ENCODE measurements at places on chromosomes 5 and 9.
A peak's percentile ranks its signal among the peaks of the same experiment; 100 is the strongest.

GRCh38 chr9:111868475-111868874, 28.1 kb upstream of the UGCG start:
- no peak for DNase-seq

DNA sequence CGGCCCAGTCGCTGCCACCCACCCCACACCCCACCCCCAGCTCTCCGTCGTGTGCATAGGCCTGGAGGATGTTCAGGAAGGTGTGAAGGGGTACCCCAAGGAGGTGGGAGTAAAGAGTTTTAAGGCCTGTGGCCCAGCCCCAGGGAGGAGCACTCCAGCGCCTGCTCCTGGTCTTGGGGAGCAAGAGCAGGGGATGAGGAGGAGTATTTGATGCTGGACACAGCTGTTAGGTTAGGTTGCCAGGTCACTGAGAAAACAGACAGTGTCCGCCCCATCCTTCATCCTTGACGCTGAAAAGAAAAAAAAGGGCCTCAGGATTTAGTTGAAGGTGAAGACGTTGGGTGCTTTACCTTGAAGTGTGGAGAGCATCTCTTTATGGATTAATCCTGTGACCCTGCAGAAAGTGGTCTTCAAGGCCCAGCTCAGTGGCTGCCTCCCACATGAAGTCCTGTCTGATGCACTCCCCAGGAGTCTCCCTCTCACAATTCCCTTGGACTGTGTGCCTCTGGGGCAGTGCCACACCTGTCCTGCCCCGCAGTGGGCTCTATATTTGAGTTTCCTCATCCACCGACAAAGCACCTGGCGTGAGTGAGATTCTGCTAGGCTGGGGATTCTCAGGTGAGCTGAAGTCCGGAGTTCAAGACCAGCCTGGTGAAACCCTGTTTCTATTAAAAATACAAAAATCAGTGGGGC, 101.8 kb downstream of the SPRY4 start:
- no peak for DNase-seq

DNA sequence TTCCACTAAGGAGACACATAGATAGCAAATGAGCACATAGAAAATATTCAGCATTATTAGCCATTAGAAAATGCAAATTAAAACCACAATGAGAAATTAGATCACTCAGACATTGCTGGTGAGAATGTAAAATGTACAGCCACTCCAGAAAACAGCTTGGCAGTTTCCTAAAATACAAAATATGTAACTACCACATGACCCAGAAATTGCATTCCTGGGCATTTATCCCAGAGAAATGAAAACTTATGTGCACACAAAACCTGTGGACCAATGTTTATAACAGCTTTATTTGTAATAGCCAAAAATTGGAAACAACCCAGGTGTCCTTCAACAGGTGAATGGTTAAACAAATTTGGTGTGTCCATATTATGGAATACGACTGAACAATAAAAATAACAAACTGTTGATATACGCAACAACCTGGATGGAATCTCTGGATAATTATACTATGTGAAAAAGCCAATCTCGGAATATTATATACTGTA, 34.8 kb upstream of the SHC3 start:
- DNase-seq = no peak

- DNase-seq = peak; percentile 84
These were observed 10.2 kb upstream of the AKNA start for GRCh38 chr9:114397848-114398605.

DNA sequence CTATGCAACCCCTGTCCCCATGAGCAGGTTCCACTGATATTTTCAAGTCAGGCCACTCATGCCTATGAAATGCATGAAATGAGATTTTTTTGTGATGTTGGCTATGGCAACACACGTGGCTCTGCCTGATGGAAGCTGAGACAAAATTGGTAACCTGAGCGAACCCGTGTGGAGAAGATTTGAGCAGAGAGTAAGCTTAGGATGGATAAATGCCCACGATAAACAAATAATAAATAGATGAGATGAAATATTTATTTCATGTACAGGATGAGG, 153.4 kb upstream of the IER5L start:
- no peak for DNase-seq

DNA sequence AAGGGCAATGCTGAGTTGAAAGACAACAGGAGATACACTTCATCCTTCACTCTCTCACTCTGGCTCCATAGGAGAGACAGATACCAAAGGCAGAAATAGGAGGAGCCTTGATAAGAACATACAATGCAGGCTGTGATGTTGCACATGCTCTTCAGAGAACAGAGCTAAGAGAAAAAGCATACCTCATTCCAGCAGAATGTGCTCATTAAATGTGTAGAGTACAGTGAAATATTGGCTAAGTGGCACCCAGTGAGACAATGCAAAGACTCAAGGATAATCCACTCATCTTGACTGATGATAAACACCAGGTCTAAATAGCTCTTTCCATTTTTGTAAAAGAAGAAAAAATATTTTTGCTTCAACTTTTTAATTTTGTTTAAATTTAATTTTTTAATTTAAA, 139.7 kb downstream of the OR2K2 start:
- no peak for DNase-seq

- DNase-seq = no peak
These were observed 50.5 kb downstream of the SPTLC1 start for GRCh38 chr9:92064711-92065110.

- DNase-seq = no peak
These were observed 33.4 kb downstream of the VAV2 start for GRCh38 chr9:133958756-133959155.

GRCh38 chr5:173535166-173535975, 81.1 kb downstream of the BOD1 start:
- DNase-seq = no peak

- no peak for DNase-seq
These were observed 247.5 kb downstream of the ARRDC3 start for GRCh38 chr5:91135475-91136248.

DNA sequence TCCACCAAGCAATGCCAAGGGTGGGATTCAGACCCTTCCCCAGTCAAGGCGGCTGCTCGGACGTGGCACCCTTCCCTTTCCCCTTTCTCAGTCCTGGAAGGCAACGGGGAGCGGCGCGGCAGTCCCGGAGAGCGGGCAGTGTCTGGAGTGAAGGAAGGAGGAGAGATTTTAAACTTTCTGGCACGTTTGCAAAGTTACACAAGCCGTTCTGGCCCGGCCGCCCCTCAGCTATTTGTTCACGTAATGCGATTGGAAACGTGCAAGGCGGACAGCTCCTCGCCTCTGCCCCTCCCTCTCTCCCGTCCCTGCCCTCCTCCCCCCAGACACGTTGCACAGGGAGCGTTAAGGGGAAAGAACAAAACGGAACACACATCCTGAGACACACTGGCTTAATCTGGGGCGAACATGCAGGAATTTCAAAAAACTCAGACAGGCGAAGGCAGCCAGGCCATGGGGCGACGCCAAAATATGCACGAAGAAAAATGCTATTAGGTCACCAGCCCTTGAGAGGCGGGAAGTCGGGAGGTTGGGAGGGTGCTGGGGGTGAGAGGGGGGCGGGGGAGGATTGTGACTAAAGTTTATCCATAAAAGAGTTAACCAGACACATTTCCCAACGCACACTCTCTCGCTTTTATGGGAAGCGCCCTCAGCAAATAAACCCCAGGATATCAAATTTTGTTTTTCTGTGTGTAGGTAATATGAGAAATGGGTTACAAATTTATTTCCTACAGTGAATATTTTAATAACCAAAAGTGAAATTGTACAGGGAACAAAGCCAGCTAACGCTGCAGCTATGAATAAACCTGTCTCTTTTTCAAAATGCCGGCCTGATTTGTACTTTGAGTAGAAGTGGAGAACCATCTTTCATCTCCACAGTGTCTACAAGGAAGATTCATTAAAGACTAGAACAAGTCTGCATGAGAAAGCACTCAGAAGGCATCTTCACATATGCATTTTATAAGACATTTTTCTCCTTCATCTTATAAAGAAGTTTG, at the start of gene LOX:
Gene LOX, minus strand, starts transcription at position 144 of the 995 bp plus-strand sequence. CDS start 274 bp downstream, outside the sequence.
- DNase-seq = no peak

DNA sequence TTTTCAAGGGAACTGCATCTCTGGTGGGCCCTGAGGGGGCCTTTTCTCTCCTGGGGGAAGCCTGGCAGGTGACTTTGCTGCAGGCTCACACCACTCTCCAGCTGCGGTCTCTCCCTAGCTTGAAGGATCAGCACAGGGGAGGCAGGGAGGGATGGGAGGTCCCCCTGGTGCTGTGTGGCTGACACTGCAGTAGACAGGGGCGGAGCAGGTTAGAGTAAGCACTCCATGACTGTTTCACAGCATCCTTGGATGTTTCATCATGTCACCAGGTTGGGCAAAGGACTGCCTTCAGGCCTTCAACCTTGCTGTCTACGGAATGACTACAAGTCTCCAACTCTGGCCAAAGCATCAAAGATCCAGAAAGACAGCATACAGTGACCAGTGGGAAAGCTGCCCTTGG, 470.7 kb downstream of the CDK5RAP2 start:
- DNase-seq = no peak

DNA sequence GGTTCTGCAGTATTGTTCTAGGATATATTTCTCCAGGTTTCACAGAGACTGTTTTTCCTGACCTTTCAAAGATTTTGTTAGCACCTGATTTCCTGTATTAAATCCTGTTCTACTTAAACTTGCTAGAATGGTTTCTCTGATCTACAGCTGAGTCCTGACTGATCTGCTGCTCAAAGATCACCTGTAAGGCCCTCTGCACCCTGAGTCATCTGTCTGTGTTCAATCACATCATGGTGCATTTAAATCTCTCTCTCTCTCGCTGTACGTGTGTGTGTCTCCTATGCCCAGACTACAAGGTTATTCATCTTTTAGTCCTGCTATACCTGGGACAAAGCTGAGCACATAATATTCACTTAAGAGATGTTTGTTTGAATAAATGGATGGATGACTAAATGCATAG, 13.3 kb upstream of the C5orf63 start:
- DNase-seq = no peak

GRCh38 chr9:110160123-110160522, 47.8 kb downstream of the C9orf152 start:
- no peak for DNase-seq

DNA sequence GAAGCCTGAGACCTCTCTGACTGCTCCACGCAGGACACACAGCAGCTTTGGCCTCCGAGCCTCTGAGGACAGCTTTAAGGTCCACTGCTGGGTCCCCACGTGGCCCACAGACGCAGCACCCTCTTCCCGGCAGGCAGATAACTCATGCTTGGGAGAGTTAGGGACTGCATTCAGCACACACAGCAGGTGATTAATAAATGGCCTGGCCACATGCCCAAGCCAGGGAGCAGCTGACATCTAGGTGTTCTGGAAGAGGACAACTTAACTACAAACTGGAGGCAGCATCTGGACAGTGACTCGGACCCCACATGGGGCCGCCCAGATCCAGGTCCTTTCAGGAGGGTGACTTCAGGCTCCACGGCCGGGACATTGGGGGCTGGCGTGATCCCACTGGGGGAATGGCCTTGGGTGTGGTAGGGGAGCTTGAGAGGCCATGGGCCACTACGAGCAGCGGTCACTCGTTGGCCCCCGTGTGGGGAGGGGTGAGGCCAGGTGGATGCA, 11.3 kb downstream of the NINJ1 start:
- no peak for DNase-seq

DNA sequence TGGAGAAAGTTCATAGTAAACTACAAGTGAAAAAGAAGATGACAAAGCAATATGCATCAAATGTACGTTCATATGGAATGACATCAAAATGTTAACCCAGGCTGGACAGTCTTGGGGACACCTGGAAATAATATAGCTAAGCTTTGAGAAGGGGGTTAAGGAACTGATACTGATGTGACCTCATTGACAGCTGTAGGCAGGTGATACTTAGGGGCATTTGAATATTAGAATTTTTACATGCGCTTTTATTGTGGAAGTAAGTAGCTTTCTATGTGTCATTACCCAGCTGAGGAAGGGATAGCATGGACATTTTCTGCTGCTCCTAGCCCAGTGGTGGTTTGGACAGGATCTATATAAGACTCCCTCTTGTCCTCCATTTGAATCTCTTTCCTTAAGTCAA, 299.7 kb downstream of the CWC27 start:
- DNase-seq = no peak

- DNase-seq = no peak
These were observed 42.6 kb upstream of the OSMR start for GRCh38 chr5:38803246-38803645.

- no peak for DNase-seq
These were observed 93.6 kb upstream of the TLE4 start for GRCh38 chr9:79477955-79478771.

GRCh38 chr5:137078171-137078665, 420.9 kb downstream of the SPOCK1 start:
- DNase-seq = no peak

- no peak for DNase-seq
These were observed 97.9 kb downstream of the COL23A1 start for GRCh38 chr5:178492278-178492677.

DNA sequence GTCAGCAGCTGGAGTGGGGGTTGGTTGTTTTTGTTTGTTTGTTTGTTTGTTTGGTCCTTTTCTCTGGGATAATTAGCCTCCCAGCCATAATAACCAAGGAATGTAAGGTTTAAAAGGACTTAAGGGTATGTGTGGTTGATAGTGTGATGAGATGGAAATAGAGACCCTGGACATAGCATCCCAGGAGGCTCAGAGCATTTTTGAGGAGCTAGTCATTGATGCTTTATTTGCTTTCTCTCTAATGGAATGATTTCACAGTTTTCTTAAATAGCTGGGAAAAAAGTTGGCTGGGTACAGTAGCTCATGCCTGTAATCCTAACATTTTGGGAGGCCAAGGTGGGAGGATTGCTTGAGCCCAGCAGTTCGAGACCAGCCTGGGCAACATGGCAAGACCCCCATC, 45.1 kb downstream of the TTC1 start:
- no peak for DNase-seq

GRCh38 chr5:154784856-154785255, 29.7 kb downstream of the LARP1 start:
- no peak for DNase-seq

DNA sequence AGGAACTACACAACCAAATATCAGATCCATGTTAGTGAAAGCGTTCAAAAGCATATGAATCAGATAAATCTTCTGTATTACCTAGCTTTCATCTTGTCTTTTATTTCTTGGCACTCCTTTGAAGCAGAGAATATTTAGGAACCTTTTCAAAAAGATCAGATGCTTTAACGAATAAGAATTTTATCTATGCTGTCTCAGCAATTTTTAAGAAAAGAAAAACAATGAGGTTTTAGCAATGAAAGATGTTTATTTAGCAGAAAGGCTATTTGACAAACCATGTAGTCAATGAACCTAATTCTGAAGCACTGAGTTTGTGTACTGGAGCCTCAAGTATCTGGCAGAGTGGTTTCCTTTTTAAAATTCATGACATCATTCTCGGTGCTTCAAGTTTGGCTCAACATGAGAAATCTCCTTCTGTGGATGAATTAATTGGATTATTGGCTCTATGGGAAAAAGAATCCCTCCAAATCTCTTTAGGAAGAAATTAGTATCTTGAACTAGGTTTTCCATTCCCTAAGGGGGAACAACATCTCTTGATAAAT, 534.7 kb downstream of the CAAP1 start:
- no peak for DNase-seq

Measured in stimulated activated CD4-positive, alpha-beta T cell treated with anti-CD3 and anti-CD28 coated beads, Interleukin-1b, Interleukin-23, amount 100 ng/mL, for 1 hour (primary cell).